Eye (tissue), 1 donor: ENCODE measurements at places on chromosomes 3 and 15.

GRCh38 chr3:109648027-109648426, 310.7 kb upstream of the DPPA4 start:
- no peak for DNase-seq

DNA sequence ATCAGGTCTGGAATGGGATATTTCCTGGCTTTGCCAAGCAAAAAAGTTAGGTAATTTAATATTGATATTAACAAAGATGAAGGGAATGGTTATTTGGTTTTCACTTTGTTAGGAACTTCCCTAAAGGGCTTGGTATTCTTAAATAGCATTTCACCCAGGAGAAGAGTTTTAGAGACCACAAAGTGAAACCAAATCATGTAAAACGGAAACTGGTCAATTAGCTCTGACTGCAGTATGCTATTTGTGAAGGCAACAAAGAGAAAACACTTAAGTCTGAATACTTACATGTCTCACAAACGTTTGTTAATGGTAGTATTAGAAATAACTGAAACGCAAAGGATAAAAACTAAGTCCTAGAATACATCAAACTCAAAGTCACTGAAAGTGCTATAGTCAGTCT, 32.4 kb upstream of the SETMAR start:
- DNase-seq: no peak

- DNase-seq: no peak
Observed at GRCh38 chr3:141789281-141789680, 26.1 kb downstream of the GRK7 start.

- DNase-seq: peak; percentile 20
Observed at GRCh38 chr3:155664925-155665695, 79.8 kb downstream of the PLCH1 start.

GRCh38 chr15:62749036-62749815, 293.3 kb upstream of the TPM1 start:
- no peak for DNase-seq

DNA sequence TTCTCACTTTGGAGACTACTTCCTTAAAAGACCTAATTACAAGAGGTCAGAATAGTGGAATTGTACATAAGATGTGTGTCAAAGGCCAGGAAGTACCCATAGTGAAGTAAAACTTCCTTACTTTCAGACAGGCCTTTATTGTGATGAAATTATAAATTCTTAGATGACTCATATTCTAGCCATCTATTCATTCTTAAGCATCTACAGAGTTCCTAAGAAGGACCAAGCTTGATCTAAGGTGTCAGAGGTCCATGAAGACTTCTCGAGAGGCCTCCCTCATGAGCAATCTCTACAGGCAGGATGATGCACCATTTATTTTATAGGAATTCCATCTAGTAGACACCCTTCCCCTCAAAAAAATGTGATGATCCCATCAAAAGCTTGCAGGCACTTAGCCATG, 493.3 kb downstream of the MAGI1 start:
- no peak for DNase-seq

DNA sequence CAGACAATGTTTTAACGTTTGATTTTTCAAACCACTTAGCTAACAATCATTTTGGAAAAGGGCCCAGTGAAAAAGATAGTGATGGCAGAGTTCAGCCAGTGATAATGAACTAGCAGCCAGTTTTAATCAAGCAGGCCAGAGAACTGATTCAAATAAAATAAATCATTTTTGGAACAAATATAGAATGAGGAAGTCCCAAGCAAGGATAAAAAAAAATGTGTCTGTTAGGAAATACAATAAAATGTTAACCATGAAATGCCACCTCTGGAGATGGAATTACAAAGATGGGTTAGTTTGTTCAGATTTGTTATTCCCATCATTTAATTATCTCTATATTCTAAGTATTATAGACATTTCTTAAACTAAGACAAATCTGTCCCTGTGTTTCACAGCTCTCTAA, 1.1 kb downstream of the HERC1 start:
- no peak for DNase-seq

GRCh38 chr3:144294659-144295538, 323.3 kb downstream of the DIPK2A start:
- peak; percentile 18 for DNase-seq

- no peak for DNase-seq
Observed at GRCh38 chr15:90132437-90132836, 30.2 kb upstream of the IDH2 start.

DNA sequence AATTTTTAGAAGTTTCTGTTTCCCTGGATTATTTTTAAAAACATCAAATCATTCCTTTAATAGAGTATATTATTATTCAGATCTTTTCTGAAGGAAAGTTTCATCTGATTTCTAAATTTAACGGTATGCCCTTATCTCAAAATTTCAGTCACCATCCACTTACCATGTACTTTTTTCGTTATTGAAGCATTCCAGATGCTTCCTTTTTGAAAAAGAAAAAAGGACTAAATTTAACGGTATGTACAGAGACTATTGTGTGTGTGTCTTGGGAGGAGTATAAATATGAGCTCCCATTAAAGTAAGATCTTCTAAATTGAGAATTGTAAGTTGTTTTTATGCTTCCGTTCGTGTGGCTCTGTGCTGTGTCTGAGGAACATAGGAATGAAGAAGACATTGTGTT, 517.4 kb upstream of the GOLIM4 start:
- no peak for DNase-seq

DNA sequence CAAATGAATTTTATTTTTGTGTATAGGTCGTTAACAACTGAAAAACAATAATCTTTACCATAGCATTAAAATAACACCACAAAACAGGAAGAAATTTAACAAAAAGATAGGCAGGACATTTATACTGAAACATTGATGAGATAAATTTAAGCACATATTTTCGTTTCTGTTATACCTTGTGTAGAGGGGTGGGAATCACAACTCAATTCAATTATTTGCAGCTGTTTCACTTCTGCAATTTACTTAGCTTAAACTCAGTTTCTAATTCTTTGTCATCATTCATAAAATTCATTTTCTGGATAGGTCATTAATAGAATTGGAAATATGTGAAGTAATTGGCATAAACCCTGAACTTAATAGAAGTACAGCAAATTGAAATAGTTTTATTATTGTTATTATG, 42.3 kb downstream of the TP63 start:
- DNase-seq: no peak

DNA sequence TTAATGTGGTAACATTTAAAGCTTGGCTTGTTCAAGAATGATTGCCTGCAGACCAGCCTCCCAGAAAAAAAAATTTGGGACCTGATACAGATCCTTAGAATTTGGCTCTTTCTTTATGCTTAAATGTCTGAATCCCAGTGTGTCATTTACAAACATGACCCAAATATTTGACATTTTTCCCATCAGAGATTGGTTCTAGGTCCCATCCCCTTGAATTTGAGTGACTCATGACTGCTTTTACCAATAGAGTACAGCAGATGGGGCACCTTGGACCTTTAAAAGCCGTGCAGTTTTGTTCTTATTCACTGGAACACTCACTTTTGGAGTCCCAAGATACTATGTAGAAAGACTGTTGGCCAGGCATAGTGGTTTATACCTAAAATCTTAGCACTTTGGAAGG, 231.6 kb downstream of the ZIC1 start:
- no peak for DNase-seq

GRCh38 chr15:69897471-69898237, 200.1 kb downstream of the TLE3 start:
- peak; percentile 52 for DNase-seq

DNA sequence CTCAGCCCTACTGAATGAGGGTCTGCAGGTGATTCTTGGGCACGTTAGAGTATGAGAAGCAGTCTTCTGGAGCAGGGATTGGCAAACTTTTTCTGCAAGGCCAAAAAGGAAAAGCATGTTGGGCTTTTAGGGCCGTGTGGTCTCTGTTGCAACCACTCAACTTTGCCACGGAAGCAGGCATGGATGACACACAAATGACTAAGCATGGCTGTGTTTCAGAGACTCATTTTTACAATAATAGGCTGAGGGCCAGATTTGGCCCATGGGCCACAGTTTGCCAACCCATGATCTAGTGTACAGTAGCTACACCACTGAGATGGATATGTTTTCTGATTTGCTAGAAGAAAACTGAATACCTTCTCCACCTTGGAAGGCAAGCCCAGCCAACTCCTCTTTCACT, 66.1 kb upstream of the PRICKLE2 start:
- DNase-seq: no peak

- no peak for DNase-seq
Observed at GRCh38 chr15:71195242-71195641, 80.0 kb downstream of the THSD4 start.

DNA sequence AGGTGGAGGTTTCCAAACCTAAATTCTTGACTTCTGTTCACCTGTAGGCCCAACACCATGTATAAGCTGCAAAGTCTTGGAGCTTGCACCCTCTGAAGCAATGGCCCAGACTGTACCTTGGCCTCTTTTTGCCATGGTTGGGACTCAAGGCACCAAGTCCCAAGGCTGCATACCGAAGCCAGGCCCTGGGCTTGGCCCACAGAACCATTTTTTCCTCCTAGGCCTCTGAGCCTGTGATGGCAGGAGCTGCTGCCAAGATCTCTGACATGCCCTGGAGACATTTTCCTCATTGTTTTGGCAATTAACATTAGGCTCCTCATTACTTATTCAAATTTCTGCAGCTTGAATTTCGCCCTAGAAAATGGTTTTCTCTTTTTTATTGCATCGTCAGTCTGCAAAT, 297.9 kb downstream of the OXSM start:
- no peak for DNase-seq

DNA sequence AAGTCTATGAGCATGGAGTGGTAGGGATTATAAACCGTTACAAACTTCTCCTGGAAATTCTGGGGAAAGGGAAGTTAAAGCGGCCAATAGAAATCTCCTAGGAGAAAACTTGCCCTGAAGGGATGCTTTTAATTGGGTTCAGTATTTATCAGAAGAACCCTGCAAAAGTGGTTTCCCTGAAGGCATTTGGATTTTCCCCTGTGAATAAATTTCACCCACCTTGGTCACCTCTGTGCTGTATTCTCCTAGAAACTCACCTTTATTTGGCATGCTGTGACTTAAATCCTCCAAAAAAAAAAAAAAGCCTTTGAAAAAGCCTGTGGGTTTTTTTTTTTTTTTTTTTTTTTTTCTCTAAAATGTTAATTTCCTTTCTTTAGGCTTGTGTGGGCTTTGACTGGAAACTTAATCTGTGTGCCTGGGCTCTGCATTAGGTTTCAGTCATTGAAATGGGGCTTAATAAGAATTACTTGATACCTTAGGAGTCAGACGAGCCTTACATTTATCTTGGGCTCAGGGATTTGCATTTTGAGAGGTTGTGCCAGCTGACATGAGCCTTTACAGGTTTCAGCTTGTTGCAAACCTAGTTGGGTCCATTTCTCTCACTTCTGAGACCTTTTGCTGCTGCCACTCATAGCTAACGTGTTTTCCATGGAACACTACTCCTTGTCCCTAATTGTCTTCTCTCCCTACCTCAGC, 22.0 kb downstream of the TGFBR2 start:
- peak; percentile 25 for DNase-seq

DNA sequence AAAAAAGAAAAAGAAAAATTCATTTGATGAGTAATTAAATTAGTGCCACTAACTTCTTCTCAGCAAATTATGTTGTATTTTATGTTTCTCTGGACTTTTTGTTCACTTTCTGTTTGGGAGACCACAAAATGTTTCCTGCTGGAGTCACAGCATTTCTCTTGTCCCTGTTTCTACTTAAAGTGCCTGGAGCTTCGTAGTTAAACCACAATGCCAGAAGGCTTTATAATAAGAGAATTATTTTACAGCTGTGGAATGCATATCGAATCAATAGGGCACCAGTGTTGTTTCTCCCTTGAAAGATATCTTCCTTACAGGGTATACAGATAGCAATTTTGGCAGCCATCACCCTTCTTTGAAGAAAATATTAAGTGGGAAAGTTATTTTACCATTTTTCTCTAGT, 3.2 kb downstream of the DTWD1 start:
- DNase-seq: peak; percentile 37

- no peak for DNase-seq
Observed at GRCh38 chr3:132503559-132503958, 86.3 kb downstream of the DNAJC13 start.

DNA sequence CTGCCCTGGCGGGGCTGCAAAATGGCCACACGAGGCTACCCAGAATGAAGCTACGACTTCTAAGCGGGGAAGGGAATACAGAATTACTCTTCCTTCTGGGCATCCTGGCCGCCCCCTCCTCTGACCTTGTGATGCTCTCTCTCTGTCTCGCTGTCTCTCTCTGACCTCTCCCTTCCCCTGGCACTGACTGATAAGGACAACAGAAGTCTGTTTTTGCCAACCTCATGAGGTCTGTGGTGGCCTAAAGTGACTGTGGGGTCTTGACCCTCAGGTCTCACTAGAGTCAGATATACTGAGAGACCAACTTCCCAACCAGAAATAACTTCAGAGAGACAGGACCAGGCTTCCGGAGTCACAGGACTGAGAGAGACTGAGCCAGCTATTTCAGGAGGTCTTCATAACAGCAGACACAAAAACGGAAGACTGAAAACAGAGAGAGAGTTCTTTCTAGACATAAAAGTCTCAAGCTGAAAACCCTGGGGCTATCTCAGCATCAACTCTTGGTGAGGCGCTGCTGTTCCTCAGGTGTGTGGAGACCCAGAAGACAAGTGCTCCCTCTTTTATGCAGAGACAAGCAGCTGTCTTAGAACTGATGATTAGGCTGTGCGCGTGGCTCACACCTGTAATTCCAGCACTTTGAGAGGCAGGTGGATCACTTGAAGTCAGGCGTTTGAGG, 38.2 kb upstream of the CFAP161 start:
- no peak for DNase-seq

GRCh38 chr15:48553559-48553958, 92.0 kb downstream of the FBN1 start:
- DNase-seq: no peak

DNA sequence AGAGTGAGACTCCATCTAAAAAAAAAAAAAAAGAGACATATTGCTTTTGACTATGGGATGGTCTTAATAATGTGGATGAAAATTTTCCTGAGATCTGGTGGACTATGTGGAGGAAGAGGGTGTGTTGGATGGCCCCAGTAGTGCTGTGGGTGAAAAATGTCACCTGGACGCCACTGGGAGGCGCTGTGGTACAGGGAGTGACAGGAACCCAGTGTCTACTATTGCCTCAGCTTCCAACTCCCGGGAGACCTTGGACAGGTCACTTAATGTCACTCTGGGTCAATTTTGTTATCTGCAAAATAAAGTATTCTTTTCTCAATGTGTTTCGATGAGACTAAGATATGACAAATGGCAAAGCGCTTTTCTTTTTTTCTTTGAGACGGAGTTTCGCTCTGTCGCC, 27.7 kb upstream of the DCP1A start:
- peak; percentile 85 for DNase-seq

GRCh38 chr15:72155003-72155621, 36.9 kb downstream of the SENP8 start:
- DNase-seq: peak; percentile 72

DNA sequence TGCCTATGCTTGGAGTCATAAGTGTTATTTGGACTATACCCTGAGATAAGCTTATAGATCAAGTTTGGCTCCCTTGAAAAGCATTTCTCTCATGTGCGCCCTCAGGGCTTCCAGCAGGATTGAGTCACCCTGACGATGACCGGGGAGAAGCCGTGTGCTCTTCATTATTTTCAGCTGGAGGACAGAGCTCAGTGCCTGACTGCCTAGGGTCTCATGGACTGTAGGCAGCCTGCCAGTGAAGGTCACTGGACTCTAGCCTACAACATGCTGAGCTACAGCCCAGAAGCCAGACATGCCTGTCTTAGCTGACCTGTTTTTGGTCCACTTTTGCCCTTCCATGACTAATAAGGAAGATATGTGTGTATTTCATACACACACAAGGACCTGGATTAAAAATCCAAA, 31.6 kb upstream of the NUDT16 start:
- peak; percentile 24 for DNase-seq

GRCh38 chr15:61128343-61128742, 100.8 kb downstream of the RORA start:
- no peak for DNase-seq

- no peak for DNase-seq
Observed at GRCh38 chr15:58676766-58677165, 72.7 kb downstream of the ADAM10 start.
